ENCODE measurements at places on chromosomes 11 and 22.

GRCh38 chr11:66981976-66982578 lies 7.0 kb downstream of the C11orf86 start:
- peak; percentile 23 for DNase-seq

DNA sequence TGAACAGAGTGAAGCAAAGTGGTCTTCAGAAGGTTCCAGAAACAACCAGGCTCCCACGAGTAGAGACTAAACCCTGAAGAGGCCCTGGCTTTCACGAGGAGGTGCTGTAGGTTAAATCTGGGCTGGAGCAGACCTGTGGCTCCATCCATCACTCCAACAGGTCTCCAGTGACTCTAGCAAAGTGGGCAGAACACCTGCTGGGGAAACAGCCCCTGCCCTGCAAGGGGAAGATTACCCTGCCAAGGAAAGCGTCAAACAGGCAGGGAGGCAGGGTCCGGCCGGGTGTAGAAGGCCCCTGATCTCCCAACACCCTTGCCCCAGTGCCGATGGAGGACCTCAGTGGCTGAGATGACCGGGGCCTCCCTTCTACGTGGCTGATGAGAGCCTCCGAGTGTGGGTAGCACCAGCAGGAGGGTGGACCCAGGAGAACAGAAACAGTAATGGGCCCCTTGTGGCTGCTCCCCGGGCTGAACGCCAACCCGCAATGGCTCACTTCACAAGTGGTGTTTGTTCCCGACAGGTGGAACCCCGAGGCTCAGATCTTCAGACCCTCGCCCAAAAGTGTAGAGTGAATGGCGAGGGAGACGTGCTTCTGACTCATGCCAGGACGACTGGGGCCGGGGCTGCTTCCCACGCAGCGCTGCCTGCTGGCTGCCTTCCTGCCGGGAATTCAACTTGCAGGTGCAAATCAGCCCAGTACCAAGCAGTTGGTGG lies 112.0 kb downstream of the SHANK2 start:
- no peak for DNase-seq

GRCh38 chr11:25453471-25453870 lies 878.5 kb upstream of the ANO3 start:
- DNase-seq, result no peak

DNA sequence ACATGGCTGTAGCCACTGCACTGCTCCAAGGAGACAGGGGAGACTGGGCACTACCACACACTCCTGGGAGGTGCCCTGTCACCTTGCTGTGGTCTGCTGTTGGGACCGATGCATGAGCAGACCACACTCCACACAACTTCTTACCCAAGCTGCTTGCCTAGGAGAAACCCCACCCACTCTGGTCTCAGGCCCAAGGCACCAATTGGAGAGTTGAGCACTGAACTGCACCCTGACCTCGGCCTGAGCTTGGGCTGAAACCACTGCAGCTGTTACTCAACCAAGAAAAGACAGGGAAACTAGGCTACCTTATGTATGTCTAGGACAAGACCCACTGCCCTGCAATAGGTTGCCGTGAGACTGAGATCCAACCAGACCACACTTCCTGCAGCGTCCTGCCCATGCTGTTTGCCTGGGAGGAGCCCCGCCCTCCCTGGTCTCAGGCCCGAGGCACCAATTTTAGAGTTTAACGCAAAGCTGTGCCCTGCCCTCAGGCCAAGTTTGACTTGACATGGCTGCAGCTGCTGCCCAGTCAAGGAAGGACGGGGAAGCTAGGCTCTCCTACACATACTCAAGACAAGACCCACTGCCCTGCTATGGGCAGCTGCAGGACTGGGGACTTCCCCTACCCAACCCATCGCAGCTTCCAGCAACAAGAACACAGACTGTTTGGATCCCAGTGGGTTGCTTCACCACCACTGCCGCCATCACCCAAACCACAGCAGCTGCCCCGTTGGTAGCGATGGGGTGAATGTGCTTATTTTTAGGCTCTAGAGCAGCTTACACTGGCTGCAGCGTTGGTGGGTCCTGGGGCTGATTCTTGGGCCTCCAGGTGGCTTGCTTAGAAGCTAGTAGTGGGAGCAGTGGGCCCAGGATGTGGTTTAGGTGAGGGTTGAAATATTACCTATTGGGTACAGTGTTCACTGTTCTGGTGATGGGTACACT lies 66.8 kb downstream of the BRD1 start:
- DNase-seq, result no peak

- DNase-seq, result no peak
These were observed 20.7 kb downstream of the KRTAP5-5 start for GRCh38 chr11:1650034-1650917.

DNA sequence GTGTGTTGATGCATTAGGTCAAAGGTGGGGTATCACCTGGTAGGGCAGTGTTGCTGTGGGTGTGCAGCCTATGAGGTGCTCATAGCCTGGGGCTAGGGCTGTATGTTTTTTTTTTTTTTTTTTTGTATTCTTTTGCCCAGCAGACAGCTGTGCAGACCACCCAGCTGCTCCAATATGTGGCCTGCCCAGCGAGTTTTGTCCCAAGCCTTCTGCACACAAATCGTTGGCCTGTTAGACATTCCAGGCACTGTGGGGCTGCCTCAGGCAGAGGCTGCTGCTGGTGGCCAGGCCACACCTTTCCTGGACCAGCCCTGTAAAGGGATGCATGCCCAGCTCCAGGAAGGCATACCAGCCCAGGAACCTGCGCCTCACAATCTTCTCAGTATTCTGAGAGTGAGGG lies 348.5 kb downstream of the JRKL start:
- DNase-seq, result no peak

All from cerebellar nuclear complex (tissue), 1 donor.